ENCODE measurements at places on chromosomes 12 and 14.

DNA sequence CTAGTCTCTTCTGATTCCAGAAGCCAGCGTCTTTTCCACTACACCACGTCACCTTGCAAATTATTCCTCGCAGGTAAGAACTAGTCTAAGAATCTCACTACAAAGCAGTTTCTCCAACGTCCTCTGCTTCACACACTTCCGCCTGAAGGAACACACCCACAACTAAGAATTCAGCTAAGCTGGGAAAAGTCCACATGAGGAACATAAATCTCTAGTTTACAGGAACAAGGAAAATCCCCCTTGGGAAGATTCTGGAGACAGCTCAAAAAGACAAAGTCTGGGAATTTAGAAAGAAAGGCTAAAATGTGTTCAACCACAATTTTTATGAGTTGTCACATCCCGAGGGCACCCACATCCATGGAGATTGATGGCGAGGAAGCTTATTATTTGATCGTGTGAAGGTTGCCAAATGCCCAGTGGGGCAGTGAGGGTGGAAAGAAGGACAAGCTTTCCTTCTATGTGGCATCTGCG, 780.2 kb upstream of the TBX3 start:
- DNase-seq = peak; percentile 61

GRCh38 chr12:29073631-29074239, 75.3 kb upstream of the FAR2 start:
- peak; percentile 75 for DNase-seq

GRCh38 chr12:49225576-49226166, 36.8 kb upstream of the TUBA1A start:
- DNase-seq = no peak

DNA sequence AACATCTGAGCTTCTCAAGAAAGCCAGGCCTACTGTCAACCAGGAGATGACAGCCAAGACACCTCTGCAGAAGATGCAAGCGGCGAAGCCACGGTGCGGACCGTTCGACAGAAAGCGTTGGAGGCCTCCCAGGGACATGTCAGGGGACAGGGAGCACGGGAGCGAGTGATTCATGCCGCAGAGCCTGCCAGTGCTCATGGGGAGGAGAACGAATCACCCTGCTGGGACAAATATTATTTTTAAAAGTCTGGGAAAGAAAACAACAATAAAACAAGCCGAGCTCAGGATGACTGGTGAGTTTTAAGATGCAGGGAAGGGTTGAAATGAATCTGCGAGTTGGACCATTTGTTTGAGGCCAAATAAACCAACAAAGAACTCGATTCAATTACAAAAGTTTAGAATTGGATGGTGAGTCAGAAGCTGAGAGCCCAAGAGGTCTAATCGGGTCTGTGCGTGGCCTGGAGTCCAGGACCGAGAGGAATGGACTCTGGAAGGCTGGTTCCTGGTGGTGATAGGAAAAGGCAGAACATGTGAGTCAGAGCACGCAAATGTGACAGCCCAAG, 91.0 kb downstream of the RBM19 start:
- DNase-seq = no peak

DNA sequence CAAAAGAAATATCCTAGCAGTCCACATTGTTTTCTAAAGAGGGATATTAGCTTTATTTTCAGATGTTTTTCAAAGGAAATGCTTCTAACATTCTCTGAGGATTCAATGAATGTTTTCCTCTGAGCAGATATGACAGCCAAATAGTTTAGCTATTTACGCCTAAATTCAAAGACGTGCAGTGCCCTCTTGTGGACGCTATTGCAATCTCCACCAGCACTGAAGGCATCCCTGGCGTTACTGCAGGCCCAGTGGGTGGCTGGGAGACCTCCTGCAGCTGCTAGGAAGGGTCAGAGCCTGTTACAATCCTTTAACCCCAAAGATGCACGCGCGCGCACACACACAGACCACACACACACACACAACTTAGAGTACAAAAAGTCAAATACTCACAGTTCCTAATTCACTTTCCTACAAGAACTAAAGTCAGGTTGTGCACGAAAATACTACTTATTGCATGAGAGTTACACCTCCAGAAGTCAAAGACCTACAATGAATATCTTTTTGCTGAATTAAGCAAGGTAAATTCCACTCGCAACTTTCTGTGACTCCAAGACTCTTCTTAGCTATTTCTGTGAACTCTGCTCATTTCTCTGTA, 589.3 kb upstream of the TMEM132C start:
- peak; percentile 88 for DNase-seq

DNA sequence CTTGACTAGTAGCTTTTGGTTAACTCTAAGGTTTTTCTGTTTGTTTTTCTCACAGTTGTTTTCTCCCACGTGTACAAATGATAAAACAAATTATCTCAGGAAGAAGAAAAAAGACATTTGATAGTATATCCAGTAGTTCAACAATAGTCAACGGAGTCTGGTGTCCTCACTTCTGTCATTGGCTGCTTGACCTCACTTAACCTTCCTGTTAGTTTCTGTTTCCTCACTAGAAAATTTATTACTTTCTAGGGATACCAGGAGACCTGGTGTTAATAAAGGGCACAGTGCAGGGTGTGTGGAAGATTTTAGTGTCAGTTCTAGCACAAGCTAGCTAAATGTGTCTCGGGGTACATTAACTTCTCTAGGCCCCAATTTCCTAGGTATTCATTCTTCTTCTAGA, 116.0 kb downstream of the PRKCH start:
- DNase-seq = no peak

GRCh38 chr12:43836475-43836989, 651 bp downstream of the TMEM117 start:
- DNase-seq = peak; percentile 67

- DNase-seq = peak; percentile 97
These were observed 29.0 kb upstream of the LUM start for GRCh38 chr12:91140026-91140931.

DNA sequence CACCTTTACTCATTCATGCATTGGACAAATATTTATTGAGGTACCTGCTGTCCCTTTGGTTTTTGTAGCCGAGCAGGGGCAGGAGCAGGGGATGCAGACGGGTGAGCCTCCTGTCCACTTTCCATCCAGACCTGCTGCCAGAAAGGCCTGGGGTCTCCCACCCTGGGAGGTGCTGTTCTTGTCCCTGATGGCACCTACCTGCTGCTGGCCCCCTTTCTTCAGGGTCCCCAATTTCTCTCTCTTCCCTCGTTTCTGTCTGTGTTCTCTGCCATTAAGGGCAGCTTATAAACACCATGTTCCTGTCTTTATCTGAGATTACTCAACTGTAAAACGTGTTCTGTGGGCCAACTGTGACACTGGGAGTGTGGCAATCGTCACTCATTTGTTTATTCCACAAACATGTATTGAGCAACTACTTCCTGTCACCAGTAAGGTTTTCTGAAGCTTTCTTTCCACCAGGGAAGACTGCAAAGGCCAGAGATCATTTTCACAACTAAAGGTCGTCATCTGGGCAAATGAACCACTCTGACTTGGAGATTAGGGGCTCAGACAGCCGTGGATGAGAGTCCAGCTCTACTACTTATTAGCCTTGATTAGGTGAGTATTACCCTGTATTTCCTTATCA, at the start of gene HAL:
Gene HAL, minus strand, starts transcription at position 311 of the 625 bp plus-strand sequence. CDS start 434 bp downstream, outside the sequence.
- DNase-seq = peak; percentile 8

GRCh38 chr12:1594006-1594260, 448 bp downstream of the FBXL14 start:
- DNase-seq = no peak

- DNase-seq = peak; percentile 92
These were observed 89.2 kb downstream of the BCL2L14 start for GRCh38 chr12:12159988-12160387.

DNA sequence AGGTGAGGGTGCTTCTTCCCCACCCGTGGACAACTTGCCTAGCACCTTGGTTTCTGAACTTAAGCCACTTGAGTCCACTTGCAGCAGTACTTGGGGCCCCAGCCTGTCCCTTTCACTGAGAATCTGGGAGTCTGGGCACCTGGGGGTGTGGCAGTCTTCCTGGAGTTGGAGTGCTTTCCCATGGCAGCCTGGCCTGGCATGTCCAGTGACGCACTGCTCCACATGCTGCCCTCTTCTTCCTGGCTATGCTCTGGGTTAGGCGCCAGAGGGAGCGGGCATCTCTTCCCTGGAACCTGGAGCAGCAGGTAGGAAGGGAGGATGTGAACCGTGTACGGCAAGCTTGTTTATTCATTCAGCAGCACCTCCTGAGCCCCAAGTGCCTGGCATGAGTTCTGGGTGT, 76.4 kb downstream of the PAPOLA start:
- no peak for DNase-seq

GRCh38 chr12:7154901-7155470, 24.8 kb downstream of the CLSTN3 start:
- DNase-seq = no peak

DNA sequence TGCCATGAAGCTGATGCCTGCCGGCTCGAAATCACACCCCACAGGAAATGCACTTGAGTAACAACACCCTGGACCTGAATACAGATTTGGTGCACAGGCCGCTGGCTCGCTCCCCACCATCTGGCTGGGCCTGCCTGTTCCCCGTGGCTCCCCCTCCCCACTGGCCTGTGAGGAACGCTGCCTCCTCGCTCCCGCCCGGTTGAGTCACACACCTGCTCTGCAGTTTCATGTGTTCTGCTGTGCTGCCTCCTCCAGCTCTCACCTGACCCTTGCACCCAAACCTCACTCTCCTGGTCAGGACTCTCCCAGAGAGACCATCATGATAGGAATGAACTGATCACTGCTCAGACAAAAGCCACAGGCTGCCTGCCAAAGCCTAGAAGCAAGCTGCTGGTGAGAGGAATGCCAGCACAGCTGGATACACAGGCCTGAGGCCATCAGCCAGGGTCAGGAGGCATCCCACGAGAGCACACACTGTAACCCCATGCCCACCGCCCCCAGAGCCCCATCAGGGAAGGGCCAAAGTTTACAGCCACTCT, 3.8 kb upstream of the SIVA1 start:
- DNase-seq = peak; percentile 77

DNA sequence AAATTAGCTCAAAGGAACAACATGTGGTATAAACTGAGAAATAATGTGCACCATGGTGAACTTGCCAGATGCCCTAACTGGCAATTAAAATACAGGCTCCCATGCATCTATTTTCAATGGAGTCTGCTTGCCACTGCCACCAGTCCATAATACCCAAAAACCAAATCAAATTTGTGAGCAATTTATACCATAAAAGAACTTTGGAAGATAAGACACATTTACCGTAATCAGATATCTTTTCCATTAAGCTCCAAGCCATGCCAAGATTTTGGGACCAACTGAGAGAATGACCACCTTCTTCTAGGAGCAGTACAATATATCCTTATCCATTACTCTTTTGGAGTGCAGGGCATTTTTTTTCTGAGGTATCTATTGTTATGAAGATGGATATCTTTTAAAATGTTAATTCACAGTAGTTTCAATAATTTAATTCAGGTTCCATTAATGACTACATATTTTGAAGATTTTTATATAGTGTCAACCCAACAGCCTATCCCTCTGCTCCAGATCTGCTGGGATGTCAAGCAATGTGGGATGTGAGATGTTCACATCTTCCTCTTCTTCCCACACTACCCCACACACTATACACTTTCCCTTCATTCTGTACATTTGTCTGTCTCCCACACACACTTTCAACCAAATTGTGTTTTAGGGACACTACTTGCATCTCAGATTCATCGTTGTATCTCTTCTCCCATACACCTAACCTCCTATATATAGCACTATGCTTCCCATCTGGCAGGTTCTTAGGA, 53.3 kb downstream of the KIF21A start:
- no peak for DNase-seq

GRCh38 chr12:46892034-46892705, 66.4 kb upstream of the SLC38A4 start:
- peak; percentile 10 for DNase-seq

- DNase-seq = no peak
These were observed 18.0 kb downstream of the IGF1 start for GRCh38 chr12:102462386-102462785.

DNA sequence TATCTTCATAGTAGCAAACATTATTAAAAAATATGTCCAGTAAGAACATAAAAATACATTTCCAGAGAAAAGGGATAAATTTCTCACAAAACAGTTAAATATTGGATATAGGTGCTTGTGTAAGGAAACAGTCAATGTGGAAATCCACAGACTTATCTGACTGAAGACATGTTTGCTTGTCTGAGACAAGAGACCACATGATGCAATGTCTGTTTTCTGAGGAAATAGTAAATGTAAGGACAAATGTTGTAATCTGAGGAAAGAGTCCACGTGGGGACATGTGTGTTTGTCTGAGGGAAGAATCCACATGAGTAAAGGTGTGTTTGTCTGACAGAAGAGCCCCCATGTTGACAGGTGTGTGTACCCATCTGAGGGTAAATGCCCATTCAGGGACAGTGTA, 1093.2 kb downstream of the TMEM121 start:
- no peak for DNase-seq

DNA sequence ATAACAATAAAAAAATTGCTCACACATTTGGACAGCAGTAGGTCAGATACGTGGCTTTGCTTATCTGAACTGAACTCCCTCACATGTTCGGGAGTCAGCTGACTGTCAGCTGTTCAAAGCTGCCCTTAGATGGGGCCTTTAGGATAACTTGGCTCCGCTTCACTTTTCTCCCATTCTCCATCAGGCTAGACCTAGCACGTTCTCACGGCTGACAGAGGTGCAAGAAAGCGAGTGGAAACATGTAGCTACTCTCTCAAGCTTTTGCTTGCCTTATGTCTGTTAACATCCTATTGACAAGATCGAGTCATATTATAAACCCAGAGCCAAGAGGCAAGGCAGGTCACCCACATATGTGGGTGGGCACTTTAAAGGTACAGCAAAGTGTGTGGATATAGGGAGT, 112.0 kb upstream of the PDZRN4 start:
- DNase-seq = no peak

GRCh38 chr12:115638733-115639647, 638.5 kb downstream of the MED13L start:
- no peak for DNase-seq

DNA sequence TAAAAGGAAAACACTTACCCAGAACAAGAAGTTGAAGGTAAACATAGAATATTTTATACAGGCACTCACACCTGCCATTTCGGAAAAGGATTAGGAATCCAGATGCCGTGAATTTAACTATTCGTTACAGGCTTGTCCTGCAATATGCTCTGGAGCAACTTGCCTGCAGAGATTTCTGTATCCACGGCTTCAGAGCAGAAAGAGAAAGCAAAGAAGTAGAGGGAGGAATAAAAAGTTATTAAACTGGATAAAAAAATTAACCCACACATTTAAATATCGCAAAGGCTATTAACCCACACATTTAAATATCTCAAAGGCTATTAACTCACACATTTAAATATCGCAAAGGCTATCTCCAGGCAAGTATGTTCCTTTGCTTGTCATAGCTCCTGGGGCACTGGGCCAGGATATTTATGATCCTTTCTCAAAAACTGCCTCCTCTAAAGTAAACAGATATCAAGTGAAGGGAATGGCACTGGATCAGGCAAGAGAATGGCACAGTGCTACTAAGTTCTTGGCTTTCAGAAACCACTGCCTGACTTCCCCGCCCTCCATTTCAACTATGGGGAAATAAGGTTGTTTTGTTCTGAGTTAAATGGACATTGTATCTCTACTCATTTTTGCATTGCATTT, at the start of gene TSPAN8:
Gene TSPAN8, minus strand, starts transcription at position 399 of the 633 bp plus-strand sequence. Its CDS starts 321 bp downstream, at position 78.
- DNase-seq = peak; percentile 28

- no peak for DNase-seq
These were observed 160.7 kb upstream of the TMTC1 start for GRCh38 chr12:29944269-29945000.

- peak; percentile 56 for DNase-seq
These were observed 9.1 kb downstream of the GPR19 start for GRCh38 chr12:12686925-12687324.

GRCh38 chr12:19288603-19289244, 150.6 kb upstream of the AEBP2 start:
- peak; percentile 52 for DNase-seq
